Left kidney (tissue), 8 donors: ENCODE measurements at places on chromosomes 3 and 15.

DNA sequence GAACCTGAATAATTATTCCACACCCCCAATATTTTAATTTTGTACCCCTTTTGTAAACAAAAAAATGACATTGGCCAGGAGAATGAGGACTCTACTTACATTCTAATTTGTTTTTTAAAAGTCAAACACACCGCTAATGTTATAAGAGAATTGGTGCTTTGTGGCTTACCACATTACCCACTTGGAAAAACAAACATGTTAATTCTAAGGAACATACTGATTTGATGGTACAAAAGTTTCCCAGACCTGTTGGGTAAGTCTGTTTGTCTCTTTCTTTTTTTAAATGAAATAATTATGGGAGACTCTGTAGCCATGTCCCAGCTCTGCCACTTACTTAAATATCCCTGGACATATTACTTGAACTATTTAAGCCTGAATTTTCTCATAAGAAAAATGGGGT is 352.5 kb upstream of the C2CD4B start:
- no peak for DNase-seq

DNA sequence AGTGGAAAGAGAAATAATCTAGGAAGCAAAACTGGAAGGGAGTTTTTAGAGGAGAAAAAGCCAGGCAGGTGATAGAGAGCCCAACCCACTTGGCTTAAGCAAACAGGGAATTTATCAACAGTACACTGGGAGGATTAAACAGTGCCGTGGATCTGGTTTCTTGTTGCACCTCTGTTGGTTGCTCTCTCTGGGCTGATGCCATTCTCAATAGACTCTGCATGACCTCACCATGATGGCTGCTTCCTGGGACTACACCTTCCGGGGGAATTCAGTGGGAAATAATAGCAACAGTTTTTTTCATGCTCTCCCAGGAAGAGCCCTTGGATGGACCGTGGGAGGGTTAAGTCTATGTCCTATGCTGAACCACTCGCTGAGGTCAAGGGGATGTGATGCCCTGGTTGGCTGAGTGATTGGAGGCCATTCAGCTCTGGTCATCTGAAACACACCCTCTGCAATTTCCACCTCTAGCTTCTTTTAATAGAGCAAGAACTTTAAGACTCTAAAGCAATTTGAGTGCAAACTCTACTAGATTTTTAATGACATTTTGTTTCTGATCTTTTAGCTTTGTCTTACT is 74.2 kb downstream of the EPHB1 start:
- no peak for DNase-seq

GRCh38 chr3:66610562-66610909 is 109.7 kb upstream of the LRIG1 start:
- DNase-seq: no peak

DNA sequence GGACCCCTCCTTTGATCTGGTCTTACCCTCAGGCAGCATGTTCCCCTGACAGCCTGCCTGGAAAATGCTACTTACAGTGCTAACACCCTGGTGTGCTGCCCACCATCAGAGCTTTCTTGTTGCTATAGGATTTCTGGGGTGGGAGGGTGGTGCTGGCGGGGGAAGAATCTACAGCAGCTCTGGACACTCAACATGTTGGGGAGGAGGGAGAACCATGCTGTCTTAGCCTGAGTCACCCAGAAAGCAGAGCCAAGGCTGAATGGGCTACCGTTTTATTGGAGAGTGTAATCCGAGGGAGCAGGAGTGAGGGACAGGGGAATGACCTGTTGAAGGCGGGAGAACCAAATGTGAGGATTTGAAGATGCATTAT is 45.6 kb downstream of the MFSD1 start:
- DNase-seq: no peak

DNA sequence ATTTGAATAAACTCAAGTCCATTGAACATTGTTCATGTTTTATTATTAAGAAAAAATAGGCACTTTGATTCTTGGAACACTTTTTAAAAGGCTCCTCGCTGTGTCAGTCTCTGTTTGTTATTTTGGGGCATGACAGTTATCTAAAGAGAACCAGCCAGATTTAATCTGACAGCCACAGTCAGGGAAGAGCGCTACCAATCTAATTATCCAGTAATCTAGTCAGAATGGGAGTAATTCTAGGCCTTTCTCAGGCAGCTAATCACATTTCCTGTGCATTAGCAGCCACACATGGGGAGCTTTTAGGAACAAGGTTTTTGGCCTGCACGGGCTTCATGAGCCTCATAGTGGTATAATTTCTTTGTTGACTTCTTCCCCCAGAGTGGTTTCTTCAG is 362.2 kb downstream of the RBMS3 start:
- no peak for DNase-seq
